ENCODE measurements at places on chromosomes 6 and 20.

DNA sequence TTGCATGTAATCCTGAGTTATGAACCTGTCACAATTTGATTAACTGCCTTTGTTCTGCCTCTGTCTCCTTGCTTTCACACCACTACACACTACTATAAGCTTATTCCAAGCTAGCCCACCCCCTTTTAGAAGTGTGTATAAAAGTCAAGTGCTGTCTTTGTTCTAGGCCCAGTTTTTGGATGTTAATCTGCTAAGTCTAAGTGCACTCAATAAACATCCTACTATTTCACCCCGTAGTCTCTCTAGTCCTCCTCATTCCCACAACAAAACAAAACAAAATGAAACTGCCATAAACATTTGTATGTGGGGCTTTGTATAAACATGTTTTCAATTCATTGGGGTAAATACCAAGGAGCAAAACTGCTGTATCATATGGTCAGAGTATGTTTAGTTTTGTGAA is 16.1 kb upstream of the SPACA1 start:
- no peak for DNase-seq

DNA sequence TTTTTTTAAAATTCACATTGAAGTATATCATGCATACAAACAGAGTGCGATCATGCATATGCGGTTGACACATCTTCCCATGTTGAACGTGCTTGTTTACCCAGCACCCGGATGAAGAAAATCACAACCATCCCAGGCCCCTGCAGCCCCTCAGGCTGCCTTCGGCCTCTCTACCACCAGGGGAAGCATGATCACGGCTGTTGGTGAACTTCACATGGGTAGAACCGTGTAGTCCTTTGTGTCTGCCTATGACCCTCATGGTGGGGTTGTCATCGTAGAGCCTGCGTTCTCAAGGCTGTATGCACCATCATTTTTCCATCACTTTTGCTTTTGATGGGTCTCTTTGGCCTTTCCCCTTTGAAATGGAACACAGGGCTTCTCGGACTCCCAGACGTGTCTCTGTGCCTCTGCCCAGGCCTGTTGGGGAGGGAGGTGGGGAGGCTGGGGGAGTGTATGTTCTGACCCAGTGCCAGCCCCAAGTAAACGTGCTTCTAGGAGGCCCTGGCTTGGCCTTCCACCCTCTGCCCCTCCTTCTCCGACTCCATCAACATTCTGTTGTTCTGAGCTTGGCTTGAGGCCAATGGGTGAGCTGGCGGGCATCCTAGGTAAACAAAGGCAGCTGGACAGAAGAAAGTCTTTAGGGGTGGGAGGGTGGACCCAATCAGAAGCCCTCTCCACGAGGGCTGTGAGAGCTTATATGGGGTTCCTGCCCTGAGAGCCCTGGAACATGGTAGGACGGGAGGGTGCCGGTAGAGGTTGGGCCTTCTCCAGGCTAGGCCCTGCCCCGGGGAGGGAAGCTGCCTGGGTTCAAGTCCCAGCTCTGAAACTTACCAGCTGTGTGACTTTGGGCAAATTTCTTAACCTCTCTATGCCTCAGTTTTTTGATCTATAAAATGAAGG is 39.7 kb downstream of the TGM2 start:
- DNase-seq = no peak

DNA sequence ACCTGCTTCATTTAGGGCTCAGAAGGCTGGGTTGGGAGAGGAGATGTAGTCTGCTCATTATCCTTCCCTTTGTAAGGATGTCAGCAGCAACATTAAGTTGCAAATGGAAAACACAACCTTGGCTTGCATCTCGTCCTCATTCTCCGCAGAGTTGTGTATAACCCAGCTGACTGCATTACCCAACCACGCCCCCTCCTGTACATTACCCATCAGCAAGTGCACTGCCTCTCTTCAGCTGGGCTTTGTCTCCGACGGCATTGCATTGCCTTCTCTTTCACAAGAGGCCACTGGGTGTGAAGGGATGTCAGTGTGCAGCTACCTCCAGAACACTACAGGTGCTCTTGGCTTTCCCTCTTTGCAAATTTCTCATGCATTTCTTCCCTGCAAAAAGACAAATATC is 128.7 kb upstream of the TSHZ2 start:
- no peak for DNase-seq

GRCh38 chr20:32483351-32484224 is 101.5 kb downstream of the NOL4L start:
- DNase-seq = peak; percentile 77

DNA sequence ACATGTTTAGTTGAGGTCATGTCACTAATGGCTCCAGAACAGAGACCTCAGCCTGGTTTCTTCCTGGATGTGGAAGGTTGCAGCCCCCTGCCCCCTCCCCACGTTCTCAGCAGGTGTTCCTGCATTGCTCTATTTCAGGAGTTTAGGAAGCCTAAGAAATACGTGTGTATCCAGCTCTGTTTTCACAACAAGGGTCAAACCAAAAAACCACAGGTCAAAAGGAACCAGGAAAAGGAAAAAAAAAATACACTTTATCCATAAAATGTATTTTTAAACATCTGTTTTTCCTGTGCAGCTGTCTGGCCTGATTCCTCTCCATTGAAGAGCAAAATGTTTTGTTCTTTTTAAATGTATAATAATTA is 107.9 kb upstream of the PLEKHG1 start:
- no peak for DNase-seq

GRCh38 chr6:118645395-118645794 is 6.0 kb downstream of the CEP85L start:
- DNase-seq = no peak

- DNase-seq = no peak
Measured at GRCh38 chr6:82970839-82971238, 94.8 kb downstream of the UBE3D start.

GRCh38 chr6:20483887-20484497 is 50.3 kb upstream of the CDKAL1 start:
- no peak for DNase-seq

GRCh38 chr6:107533415-107534059 is 43.6 kb downstream of the SOBP start:
- no peak for DNase-seq

- no peak for DNase-seq
Measured at GRCh38 chr20:38620441-38620840, 18.8 kb downstream of the ARHGAP40 start.

DNA sequence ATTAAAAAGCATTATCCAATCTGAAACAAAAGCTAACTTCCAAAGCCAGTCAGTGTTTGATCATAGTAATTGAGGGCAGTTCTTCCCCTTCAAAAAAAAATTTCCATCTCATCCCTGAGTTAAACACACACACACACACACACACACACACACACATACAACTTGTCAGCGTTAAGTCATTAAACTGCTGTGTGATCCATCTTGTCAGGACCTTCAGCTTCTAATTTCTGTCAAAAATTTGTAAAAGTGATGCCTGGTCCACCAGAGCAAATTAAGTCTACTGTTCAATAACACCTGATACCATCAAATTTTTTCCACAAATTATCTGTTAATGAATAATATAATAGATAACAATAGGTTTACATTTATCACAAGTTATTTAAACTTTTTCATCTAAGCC is 198.7 kb downstream of the GPX5 start:
- no peak for DNase-seq

DNA sequence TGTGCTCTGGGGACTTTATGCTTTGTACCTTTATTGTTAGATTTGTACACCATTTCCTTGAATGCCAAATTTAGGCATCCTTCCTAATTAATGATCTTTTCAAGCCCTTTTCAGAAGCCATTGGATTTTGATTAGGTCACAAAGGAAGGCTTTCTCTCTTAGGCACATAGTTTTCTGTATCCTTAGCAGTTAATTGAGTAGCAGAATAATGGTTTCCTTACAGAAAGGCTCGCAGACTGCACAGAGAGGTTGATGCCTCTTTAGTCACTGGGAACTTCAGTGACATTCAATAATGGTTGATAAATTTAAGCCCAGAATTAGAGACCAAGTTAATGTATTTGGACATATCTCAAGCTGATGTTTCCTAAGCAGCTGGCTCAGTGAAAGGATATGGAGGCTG is 139.1 kb upstream of the VGLL2 start:
- DNase-seq = no peak

- DNase-seq = no peak
Measured at GRCh38 chr20:3727401-3728021, 5.0 kb upstream of the HSPA12B start.
